ENCODE measurements at places on chromosomes 6 and 20.

- no peak for DNase-seq
Measured at GRCh38 chr20:63860325-63861051, 810 bp upstream of the ABHD16B start.

DNA sequence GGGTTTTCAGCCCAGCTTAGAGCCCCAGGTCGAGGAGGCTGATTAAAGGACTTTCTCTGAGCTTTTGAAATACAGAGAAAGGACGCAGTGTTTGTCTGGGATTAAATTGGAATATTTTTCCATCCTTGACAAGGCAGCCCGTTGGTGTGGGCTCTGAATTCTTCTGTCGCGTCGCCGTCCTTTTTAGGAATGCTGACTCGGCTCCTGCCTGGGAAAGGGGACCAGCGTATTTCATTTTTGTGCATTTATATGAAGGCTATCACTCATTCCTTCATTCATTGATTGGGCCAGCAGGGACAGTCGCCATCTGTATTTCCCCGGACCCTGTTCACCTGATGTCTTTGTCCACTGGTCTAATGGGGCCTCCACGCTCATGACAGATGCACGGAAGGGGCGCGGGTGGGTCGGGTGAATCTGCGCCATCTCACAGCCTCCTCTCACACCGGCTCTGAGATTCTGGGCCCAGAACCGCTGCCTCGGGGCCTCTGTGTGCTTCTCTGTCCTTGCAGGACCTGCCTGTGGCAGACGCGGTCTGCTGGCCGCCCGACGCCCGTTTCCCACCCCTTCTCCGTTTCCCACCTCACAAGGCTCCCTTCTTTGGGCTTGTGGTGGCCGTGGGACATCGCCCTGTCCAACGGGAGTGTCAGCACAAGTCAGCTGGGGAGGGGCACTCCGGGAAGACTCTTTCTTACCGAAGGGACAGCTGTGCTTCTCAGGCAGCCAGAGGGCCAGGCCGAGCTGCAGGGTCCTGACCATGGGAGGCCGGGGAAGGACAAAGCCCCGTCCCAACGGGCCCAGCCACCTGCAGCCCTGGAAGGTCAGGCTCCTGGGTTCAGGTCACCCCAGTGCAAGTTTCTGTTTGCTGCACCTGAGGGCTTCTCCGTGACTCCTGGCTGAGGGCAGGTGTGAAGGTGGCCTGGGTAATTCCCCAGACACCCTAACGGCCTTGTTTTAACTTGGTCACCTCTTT is 157.3 kb downstream of the TAF4 start:
- no peak for DNase-seq

DNA sequence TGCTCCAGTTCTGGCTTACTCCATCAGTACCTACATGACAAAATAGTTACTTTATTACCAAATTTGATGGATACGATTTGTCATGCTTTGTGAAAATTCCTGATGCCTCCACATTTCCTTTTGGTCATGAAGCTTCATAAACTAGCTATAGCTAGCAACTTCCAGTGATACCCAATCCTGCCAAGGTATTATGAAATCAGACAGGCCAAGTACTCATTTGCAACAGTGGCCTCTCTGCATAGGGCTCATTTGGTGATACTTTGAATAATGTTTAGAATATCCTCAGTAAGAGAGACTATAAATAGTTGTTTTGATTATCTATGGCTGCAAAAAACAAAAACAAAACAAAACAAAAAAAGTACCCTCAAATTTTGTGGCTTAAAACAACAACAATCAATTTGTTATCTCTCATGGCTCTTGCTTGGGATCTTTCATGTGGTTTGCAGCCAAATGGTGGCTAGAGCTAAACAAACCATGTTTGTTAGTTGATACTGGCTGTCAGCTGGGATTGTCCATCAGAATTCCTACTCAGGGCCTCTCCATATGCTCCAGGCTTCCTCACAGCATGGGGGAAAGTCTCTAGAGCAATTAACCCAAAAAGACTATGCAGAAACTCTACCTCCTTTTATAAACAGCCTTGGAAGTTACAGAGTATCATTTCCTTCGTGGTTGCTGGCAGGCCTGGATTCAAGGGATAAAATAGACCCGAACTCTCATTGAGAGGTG is 10.1 kb upstream of the PRL start:
- DNase-seq = no peak

GRCh38 chr20:22584922-22585785 is 782 bp upstream of the FOXA2 start:
- no peak for DNase-seq

GRCh38 chr20:61832181-61832580 is 233.5 kb downstream of the TAF4 start:
- no peak for DNase-seq

- DNase-seq = no peak
Measured at GRCh38 chr20:43994486-43995100, 79.9 kb downstream of the TOX2 start.

- DNase-seq = no peak
Measured at GRCh38 chr6:116996842-116997241, 119.8 kb downstream of the RFX6 start.

GRCh38 chr6:129264480-129265045 is 381.6 kb downstream of the LAMA2 start:
- DNase-seq = no peak

DNA sequence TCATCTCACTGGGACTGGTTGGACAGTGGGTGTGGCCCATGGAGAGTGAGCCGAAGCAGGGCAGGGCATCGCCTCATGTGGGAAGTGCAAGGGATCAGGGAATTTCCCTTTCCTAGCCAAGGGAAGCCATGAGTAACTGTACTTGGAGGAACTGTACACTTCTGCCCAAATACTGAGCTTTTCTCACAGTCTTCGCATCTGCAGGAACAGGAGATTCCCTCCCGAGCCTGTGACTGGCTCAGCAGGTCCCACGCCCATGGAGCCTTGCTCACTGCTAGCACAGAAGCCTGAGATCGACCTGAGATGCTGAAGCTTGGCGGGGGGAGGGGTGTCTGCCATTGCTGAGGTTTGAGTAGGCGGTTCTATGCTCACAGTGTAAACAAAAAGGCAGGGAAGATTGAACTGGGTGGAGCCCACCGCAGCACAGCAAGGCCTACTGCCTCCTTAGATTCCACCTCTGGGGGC is 10.4 kb upstream of the CALHM5 start:
- no peak for DNase-seq

- no peak for DNase-seq
Measured at GRCh38 chr20:63074631-63075030, 67.9 kb upstream of the BHLHE23 start.

DNA sequence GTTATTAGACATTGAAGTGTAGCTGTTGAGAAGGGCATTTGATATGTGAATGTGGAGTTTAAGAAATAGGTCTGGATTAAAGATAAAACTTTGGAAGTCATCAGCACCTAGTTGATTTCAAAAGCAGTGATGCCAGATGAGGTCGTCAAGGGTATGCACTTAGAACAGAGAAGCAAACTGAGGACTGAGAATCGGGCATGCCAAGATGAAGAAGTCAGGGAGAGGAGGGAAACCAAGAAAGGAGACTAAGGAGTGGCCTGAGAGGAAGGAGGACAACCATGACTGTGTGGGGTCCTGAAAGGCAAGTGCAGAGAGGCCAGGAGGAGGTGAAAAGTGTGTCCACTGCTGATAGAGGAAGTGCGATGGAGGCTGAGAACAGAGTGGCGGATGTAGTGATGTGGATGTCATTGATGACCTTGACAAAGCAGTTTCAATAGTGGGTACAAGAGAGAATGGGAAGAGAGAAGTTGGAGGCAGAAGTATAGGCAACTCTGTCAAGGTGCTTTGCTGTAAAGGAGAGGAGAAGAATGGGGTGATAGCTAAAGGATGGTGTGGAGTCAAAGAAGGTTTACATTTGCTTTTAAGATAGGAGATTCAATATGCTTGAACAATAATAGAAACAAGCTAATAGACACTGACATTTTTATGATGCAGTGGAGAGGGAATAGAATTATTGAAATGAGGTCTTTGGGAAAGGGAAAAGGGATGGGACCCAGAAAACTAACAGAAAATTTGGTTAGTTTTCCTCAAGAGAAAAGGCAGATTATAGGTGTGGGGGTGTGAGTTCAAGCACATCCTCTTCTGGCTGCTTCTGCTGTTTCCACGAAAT is 139.7 kb upstream of the TMEM170B start:
- DNase-seq = no peak

GRCh38 chr6:22421198-22421597 is 124.4 kb upstream of the PRL start:
- no peak for DNase-seq

DNA sequence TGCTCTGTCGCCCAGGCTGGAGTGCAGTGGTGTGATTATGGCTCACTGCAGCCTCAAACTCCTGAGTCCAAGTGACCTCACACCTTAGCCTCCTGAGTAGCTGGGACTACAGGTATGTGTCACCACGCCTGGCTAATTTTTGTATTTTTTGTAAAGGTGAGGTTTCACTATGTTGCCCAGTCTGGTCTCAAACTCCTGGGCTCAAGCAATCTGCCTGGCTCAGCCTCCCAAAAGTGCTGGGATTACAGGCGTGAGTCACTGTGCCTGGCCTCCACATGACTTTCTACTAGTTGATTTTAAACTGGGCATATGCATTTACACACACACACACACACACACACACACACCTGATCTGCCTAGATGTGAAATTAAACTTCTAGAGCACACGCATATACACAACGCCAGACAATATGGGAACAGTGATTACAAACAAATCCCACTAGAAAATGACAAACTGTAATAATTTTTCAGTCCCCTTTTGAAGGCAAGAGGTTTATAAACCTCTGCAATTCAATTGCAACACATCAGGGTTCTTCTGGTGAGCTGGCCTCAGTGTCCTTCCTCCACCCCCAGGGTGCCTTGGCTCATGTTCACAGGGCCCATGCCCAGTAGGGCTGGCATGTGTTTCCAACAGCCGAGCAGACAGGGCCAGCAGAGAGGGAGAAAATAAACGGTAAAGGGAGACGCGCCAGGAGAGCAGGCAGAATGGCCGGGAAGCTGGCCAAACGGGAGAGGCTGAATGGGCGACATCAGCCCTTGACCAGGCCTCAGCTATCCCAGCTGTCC is 31.2 kb downstream of the PARD6B start:
- DNase-seq = no peak

- no peak for DNase-seq
Measured at GRCh38 chr20:51354769-51355319, 187.7 kb downstream of the NFATC2 start.

DNA sequence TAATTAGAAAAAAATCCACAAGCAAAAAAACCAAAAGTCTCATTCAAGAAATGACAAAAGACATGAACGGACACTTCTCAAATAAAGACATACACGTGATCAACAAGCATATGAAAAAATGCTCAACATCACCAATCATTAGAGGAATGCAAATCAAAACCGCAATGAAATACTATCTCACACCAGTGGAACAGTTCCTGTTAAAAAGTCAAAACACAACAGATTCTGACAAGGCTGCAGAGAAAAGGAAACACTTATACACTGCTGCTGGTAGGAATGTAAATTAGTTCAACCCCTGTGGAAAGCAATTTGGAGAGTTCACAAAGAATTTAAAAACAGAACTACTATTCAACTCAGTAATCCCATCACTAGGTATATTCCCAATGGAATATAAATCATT is 58.0 kb downstream of the IRAK1BP1 start:
- DNase-seq = no peak

DNA sequence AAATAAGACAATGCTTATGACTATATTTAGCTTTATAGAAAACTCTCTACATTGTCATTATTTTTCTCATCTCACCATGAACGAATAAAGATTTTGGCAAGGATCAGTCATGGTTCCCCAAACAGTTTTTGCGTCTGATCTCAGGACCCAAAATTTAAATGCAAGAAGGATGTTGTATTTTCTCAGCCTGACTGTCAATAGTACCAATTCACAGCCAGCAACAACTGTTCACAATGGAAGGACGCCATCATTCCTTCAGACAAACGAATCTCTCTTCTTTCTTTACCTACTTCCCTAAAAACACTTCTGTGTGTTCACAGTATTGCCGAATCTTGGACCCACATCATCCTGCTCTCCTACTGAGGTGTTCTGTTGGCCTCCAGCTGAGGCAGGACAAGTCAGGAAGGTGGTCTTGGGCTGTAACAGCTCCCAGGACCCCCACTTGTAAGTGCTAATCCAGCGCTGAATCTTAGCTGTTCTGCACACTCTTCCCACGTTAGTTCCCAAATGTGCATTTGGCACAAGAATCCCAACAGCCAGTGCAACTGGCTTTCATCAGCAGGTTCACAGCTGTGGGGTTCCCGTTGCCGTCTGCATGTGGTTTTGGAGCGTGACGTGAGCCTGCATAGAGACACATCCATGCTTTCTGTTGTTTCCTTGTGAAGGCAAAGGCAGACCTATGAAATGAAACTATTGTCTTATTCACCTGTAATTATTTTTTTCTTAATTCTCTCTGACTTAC is 600.0 kb downstream of the QKI start:
- DNase-seq = no peak

- no peak for DNase-seq
Measured at GRCh38 chr6:14924126-14925024, 321.5 kb upstream of the JARID2 start.

- no peak for DNase-seq
Measured at GRCh38 chr6:44058617-44059358, 68.5 kb downstream of the MRPL14 start.

GRCh38 chr6:124962639-124963415 is 590 bp downstream of the RNF217 start:
- no peak for DNase-seq

GRCh38 chr6:63689421-63689820 is 53.8 kb downstream of the PHF3 start:
- no peak for DNase-seq

- DNase-seq = no peak
Measured at GRCh38 chr20:59718751-59719150, 114.4 kb downstream of the PHACTR3 start.

DNA sequence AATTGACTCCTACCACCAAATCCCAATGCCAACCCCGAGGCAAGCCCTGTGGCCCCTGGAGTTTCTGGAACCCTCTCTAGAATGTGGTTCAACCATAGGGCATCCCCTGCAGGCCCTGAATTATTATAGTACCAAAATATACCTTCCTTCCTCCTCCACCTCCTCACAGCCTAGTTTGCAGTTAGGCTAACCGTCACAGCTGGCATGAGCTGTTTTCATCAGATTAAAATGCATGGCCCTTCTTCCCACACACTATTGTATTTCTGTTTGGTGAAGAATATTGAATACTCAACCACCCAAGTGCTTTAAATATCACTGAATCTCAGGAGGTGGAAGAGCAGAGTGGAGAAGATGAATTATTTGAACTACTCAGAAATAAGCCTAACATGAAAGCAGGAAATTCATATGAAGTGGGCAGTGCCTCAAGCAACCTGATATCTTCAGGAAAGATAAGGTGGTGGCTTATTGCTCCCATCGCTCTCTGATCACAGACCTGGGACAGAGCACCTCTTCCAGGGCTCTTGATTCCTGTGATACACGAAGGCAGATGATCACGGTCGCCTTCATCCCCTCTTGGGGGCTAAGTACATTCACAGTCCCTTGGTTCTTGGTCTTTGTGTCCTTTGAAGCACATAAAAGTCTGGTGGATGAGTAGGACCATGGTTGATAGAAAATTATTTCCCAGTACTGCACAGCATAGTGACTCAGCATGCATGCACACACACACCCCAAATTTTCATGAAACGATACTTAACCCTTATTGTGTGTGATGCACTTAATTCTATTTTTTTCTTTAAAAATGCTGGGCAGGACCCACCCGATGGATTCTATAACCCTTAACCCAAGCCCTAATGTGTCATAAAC is 90.9 kb downstream of the PSMG4 start:
- no peak for DNase-seq
